ENCODE measurements at places on chromosomes 5 and 9.

GRCh38 chr9:114894609-114895433 is 35.6 kb downstream of the TNFSF8 start:
- no peak for DNase-seq

- no peak for DNase-seq
Measured at GRCh38 chr9:99244344-99245260, 22.5 kb downstream of the SEC61B start.

GRCh38 chr9:134604834-134605233 is 36.8 kb upstream of the COL5A1 start:
- DNase-seq, result no peak

DNA sequence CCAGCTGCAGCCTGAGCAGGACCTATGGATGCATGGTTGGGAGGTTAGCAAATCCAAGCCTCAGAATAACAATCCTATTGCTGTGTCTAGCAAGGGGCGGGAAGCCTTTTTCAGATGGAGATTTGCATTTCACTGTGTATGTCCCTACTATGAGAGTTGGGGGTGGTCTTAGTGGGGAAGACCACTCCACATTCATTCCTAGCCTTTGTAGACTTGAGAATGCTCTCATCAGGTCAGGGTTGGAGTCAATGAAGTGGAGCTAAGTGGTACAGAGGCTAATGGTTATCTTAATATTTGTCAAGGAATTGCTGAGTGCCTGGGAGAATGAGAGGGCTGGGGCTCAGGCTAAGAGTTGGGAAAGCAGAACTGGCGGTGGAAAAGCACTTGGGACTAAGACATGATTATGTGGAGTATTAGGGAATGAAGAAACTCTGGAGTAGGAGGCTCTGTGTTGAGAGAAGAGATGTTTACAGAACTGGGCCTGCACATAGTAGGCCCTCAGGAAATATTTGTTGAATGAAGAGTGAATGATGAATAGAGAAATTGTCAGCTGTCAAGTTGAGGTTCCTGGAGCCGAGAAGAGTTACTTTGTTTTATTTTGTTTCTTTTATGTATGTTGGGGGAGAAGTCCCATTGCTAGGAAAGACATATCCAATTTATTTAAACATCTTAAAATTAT is 175.5 kb upstream of the SPRY4 start:
- DNase-seq, result no peak

DNA sequence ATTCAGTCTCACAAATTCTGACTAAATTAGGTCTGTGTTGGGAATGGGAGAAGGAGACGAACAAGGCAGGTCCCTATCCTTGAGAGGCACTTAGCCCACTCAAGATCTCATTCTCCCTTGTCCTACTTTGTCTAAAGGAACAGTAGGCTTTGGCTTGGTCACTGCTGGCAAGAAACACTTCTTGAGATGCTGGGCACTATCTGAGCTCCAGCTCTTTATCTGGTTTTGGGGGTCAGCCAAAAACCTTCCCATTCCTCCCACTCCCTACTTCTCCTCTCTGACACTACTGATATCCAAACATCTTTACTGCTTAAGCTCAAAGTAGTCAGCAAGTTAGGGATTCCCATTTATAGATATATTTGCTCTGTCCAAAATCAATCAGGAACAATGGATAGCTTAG is 155.2 kb downstream of the MAPKAP1 start:
- DNase-seq, result no peak

Data from activated CD4-positive, CD25-positive, alpha-beta regulatory T cell (primary cell).